Skeletal muscle tissue (tissue), 5 donors: ENCODE measurements at places on chromosomes 6 and 20. TPM values are rescaled to one million over a fixed set of nuclear protein-coding genes. Genes with fewer than 3 reads are reported as not detected.

The GLP1R gene
- total RNA-seq, result not detected

The ADAM33 gene
- total RNA-seq, result 30.8 TPM

The FOXA2 gene
- total RNA-seq, result not detected

The METTL24 gene
- 0.52 TPM for total RNA-seq

The TEAD3 gene
- total RNA-seq, result 6.8 TPM

The HLA-DPA1 gene
- 14.6 TPM for total RNA-seq

The BACH2 gene
- total RNA-seq, result 3.7 TPM

The SIRPB1 gene
- total RNA-seq, result 3.7 TPM

The FUT9 gene
- total RNA-seq, result under 0.01 TPM

The FAM162B gene
- total RNA-seq, result 4.7 TPM

The BAK1 gene
- 9.9 TPM for total RNA-seq

The SRSF3 gene
- 144 TPM for total RNA-seq

The OR2H1 gene
- total RNA-seq, result not detected

The LRRC1 gene
- total RNA-seq, result 3.7 TPM

The RBM24 gene
- total RNA-seq, result 116 TPM

The KHDRBS2 gene
- under 0.01 TPM for total RNA-seq

The SNX21 gene
- 26.6 TPM for total RNA-seq

The SLC17A3 gene
- not detected for total RNA-seq

The BNIP5 gene
- total RNA-seq, result not detected

The GPR6 gene
- not detected for total RNA-seq

The MYCT1 gene
- total RNA-seq, result 12.0 TPM

The PPDPF gene
- 24.0 TPM for total RNA-seq

The KATNA1 gene
- 30.8 TPM for total RNA-seq

The CD24 gene
- total RNA-seq, result 16.7 TPM

The MYLK2 gene
- 21.9 TPM for total RNA-seq

The PARD6B gene
- 0.52 TPM for total RNA-seq

The NHLRC1 gene
- 3.1 TPM for total RNA-seq

The C2 gene
- total RNA-seq, result 8.4 TPM

The WFDC9 gene
- not detected for total RNA-seq

The CDSN gene
- total RNA-seq, result not detected

The IPCEF1 gene
- total RNA-seq, result 2.1 TPM

The TREML2 gene
- under 0.01 TPM for total RNA-seq

The PSORS1C1 gene
- total RNA-seq, result under 0.01 TPM

The TXLNB gene
- 60.0 TPM for total RNA-seq

The MACROD2 gene
- total RNA-seq, result 3.1 TPM

The GPX5 gene
- not detected for total RNA-seq

The TRIM15 gene
- not detected for total RNA-seq

The GUCA1A gene
- total RNA-seq, result not detected

The SPTLC3 gene
- 9.9 TPM for total RNA-seq

The VWA7 gene
- 1.0 TPM for total RNA-seq

The COL20A1 gene
- total RNA-seq, result 2.6 TPM

The RPN2 gene
- 117 TPM for total RNA-seq
